GM12891 (cell line): ENCODE measurements at places on chromosomes 11 and 22.

DNA sequence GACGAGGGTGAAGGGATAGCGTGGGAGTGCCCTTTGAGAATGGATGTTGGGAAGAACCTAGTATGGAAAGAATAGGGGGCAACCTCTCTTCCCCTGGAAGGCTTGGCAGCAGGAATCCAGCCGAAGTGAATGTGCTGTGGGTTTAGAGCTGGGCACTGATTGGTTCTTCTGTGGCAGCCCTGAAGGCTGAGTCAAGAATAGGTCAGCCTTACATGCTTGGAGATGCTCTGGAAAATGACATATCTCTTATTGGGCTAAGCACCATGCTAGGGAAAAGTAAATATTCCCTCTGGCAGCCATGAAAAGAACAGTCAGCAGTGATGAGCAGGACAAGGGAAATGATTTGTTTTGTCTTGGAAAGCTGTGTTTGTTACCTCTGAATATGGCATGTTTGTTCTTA lies 149.5 kb downstream of the COMMD9 start:
- DNase-seq: no peak

DNA sequence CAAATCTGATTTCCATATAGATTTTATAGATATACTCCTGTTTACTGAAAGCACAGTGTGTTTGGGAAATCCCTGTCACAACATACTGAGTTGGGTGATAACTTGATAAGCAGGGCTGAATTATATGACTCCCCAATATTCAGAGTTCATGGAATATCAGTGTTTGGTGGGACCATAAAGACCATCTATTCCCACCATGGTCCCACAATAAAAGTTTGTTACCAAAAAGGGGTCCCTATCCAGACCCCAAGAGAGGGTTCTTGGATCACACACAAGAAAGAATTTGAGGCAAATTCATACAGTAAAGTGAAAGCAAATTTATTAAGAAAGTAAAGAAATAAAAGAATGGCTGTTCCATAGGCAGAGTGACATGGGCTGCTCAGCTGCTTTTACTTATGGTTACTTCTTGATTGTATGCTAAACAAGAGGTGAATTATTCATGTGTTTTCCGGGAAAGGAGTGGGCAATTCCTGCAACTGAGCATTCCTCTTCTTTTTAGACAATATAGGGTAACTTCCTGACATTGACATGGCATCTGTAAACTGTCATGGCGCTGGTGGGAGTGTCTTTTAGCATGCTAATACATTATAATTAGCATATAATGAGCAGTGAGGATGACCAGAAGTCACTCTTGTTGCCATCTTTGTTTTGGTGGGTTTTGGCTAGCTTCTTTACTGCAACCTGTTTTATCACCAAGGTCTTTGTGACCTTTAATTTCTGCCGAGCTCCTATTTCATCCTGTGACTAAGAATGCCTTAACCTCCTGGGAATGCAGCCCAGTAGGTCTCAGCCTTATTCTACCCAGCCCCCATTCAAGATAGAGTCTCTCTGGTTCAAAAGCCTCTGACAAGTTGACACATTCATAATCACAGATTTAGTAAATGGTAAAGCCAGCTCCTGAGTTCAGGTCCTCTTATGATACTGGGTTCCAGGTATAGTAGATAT lies 240.6 kb upstream of the PDGFD start:
- DNase-seq: no peak

GRCh38 chr22:37750596-37751162 lies 53.8 kb downstream of the TRIOBP start:
- DNase-seq: no peak

DNA sequence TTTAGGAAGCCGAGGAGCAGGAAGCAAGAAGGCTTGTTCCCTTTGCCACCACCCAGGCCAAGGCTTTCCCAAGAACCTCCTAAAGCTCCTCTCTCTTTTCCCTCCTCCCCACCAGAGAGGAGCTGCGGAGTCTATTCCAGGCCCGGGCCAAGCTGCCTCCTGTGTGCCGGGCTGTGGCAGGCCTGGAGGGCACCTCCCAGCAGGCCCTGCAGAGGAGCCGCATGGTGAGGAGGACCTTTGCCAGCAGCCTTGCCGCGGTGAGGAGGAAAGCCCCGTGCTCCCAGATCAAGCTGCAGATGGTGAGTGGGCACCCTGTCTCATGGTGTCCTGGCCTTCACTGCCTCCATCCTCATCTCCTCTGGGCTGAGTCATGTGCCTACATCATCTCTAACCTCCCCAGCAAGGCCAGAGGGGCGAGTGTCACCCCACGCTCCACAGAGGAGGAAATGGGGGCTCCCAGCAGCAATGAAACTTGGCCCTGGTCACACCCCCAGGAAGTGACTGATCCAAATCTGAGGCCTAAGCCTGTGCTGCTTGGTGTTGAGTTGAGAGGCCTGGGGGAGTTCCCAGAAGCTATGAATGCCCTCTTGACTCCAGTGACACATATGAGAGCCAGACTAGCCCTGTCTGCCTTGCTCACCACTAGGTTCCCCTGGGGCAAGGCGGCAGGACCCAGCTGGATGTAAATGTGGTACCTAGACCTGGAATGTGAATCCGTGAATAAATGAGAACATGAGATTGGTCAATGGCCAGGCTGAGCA lies 104.2 kb downstream of the MYO18B start:
- peak; percentile 31 for DNase-seq

- DNase-seq: no peak
Measured at GRCh38 chr11:30772908-30773307, 186.8 kb upstream of the MPPED2 start.
